ENCODE measurements at places on chromosomes 5 and 9.
A peak's percentile ranks its signal among the peaks of the same experiment; 100 is the strongest.

DNA sequence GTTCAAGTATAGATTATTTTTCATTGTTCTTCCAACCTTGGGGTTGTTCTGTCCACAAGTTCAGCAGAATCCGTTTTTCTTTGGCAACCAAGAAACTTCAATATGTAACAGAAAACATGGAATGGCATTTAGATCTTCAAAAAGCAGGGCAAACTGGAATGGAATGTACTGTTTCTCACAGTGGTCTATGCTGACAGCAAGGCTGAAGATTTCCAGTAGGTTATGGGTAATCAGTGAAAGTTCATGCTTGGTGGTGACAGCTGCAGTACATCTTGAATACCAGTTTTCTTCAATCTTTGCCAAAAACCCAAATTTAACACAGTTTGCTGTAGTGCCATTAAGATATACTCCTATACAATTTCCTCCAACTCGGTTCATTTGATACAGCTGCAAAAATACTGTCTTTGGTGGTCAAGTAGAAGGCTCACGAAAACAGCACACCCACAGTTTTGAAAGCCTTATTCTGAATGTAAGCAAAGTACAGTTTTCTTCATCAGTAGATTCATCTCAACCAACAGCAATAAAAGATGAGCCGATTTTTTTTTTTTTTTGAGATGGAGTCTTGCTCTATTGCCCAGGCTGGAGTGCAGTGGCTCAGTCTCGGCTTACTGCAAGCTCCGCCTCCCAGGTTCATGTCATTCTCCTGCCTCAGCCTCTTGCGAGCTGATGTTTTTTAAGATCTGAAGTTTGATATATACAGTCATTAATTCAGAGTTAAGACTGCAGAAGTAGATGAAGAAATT is 4.9 kb downstream of the TRIM52 start:
- DNase-seq, result no peak

DNA sequence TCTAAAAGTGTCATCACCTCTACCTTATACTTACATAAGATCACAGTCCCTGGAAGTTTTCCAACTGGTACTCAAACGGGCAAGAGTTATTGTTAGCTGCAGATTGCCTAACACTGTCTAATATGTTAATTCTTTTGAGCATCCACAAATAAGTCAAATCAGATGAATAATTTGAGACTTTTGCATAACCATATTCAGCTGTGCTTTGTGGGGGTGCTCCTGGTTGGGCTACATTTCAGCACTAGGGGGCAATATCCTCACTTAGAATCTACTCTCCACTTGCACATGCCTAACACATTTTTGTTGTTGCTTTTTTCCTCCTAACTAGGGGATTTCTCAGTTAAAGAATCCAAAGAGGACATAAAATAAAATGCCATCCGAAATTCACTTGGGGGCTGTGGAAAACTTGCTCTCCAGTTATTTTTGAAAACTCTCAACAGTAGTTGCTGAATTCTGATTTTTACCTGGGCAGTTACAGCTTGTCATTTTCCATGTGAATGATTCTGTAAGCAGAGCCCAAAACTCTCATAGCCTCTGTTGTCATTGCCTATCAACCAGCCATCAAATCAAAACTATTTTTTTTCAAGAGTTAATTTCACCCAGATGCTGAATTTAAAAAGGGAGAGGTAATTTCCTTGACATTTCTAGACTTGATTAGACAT is 71.5 kb downstream of the TRIM36 start:
- DNase-seq, result peak; percentile 71

- no peak for DNase-seq
These were observed 297.2 kb downstream of the DRD1 start for GRCh38 chr5:175146733-175147132.

DNA sequence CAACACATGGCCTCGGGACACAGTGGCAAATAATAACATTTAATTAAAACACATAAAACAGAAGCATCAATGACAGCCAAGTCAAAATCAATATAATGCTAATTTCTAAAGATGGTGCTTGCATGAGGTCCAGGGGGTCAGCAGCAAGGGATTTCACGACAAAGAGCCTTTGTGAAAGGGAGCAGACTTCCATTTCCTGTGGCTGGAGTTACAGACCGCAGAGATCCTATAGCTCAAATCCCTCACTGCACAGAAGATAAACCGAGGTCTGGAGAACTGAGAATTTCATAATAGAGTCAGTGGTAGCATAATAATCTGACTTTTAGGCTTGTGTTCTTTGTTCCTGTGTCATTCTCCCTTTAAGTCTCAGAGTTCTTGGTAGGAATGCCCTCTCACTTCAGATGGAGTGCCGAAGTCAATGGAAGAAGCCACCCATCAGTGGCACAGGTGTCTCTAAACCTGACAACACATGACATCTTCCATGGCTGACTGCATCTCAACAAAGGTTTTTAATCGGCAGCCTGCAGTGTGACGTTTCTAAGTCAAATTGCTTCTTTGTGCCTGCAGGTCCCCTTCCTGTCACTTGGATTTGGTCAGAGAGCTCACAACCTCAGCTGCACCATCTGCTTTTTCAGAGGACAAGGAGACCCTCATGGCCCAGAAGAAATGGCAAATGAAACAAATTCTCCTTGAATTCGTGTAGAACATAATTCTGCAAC is 67.4 kb downstream of the CARTPT start:
- no peak for DNase-seq

DNA sequence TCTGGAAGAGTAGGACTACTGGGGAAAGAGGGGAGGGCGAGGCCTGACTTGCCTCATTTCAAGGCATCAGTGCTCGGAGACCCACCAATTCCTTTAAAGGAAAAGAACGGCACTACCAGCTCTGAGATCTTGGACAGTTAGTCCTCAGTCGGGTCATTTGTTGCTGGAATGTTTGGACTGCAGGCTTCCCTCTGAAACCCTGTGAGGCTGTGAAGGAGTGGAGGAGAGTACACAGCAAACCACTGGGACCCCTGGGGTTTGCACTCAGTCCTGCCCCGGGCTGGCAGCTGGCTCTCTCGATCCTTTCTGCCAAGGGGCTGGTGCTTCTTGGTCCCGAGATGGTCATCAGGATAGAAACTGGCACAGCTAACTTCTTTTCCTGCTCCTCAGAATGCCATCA is 194.5 kb downstream of the TRIO start:
- no peak for DNase-seq

GRCh38 chr5:44809956-44810420 is 1.2 kb downstream of the MRPS30 start:
- DNase-seq, result no peak

- DNase-seq, result peak; percentile 69
These were observed 83.4 kb downstream of the SH3PXD2B start for GRCh38 chr5:172370648-172371545.

DNA sequence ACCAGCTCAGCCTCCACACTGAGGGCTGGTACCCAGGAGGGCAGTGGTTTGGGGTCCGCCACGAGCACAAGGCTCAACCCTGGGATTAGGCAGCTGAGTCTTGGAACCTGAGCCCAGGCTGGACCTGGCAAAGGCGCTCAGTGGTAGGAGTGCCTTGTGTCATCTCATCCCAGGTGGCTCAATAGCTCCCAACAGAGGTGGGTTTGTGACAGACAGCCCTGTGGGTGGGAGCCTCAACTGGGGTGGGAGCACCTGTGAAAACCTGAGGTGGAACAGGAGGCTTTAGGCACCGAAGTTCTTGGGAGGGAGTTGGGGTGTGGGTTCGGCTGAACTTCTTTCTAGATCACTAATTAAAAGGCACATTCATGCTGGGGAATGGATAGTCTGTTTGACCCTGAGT is 35.2 kb upstream of the SMU1 start:
- no peak for DNase-seq

GRCh38 chr5:135565266-135565665 is 13.5 kb downstream of the CXCL14 start:
- no peak for DNase-seq

DNA sequence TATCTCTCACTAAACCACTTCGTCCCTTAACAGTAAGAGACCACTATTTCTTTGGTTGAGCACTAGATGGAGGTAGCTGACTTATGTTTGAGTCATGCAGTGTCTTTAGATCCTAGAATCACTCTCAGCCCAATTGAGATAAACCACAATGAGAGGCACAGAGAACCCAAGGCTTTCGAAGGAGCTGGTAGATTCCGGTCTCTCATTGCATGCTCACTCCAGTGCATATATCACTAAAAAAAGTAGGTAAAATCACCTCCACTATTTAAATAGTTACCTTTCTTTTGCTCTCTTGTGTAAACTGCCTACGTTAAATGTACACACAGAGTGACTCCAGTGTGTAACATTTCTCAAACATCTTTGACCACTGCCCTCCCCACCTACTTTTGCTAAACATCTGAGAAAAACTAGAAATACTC is 27.6 kb downstream of the ACTL7A start:
- DNase-seq, result peak; percentile 48

- DNase-seq, result no peak
These were observed 84.6 kb downstream of the PAX5 start for GRCh38 chr9:36949466-36949865.
